ENCODE measurements at places on chromosomes 1 and 21.

DNA sequence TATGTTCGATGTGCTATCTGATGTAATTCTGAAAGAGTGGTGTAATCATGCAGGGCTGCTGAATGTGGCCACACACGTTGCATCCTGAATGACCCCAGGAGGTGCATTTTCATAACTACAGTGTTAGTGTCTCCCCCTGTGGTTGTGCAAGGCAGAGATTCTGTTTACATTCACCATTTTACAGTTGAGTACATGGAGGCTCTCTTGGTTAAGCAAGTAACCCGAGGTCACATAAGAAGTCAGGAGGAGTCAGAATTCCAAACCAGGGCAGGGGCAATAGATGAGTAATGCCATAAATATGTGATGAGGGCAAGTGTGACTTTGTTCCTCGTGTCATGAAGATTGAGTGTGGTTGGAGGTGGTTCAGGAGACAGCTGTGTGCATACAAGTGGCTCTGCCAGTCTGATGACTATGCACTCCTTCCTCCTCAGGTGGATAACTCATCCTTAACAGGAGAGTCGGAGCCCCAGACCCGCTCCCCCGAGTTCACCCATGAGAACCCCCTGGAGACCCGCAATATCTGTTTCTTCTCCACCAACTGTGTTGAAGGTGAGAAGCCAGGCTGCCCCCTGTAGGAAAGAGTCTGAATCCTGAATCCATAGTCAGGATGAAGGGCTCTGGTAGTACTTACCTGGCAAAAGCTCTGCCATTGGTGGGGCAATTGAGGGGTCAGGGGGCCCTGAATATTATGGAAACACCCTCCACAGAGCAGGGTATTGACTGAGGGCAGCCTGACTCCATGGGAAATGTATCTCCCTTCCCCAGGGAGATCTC is 9.3 kb downstream of the ATP1A2 start:
- DNase-seq: no peak

DNA sequence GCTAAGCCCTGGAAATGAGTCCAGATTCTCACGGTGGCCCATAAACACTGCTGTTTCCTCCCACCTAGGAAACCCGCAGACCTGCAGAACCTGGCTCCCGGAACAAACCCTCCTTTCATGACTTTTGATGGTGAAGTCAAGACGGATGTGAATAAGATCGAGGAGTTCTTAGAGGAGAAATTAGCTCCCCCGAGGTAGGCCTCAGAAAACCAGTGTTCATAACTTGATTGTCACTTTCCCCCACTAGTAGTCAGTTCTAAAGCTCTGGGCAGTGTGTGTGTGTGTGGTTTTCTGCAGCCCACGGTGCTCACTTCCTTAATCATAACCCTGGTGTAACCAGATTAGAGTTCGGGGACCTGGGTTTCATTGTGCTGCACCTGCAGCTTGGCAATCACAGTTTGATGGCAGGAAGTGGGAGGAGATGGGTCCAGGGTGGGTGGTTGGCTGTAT is 39.1 kb downstream of the CLIC6 start:
- DNase-seq: no peak

- DNase-seq: no peak
These were observed 157.0 kb downstream of the RYR2 start for GRCh38 chr1:237199026-237199425.

GRCh38 chr1:73820843-73821242 is 377.1 kb downstream of the LRRIQ3 start:
- DNase-seq: no peak

DNA sequence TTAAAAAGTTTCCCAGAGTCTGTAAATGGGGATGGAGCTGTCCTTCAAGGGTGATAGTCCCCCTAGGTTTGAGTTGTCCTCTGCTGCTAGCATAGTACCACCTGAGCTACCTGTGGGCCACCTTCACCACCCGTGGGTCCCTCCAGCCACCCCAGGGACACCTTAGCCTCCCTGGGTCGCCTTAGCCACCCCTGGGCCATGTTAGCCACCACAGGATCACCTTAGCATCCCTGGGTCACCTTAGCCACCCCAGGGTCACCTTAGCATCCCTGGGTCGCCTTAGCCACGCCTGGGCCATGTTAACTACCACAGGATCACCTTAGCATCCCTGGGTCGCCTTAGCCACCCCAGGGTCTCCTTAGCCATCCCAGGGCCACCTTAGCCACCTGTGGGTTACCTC is 67.1 kb downstream of the ADARB1 start:
- no peak for DNase-seq

GRCh38 chr1:198165927-198166647 is 9.3 kb downstream of the NEK7 start:
- DNase-seq: no peak

DNA sequence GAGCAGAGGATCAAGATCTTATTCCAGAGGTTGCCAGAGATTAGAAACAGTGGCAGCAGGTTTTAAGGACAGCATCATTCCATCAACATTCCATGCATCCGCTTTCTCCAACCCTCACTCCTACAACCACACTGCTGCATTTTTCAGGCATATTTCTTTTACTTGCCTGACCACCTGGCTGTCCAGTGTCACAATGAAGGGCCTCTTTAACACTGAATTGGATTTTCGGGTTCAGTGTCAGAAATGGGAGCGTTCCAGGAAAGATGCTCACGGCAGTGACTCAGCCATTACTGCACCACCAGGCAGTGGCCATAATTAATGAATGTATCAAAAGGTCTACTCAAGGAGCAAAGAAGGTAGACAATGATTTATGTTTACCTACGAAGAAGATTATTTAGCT is 200.4 kb upstream of the ESRRG start:
- no peak for DNase-seq

GRCh38 chr1:26814893-26815292 is 11.6 kb upstream of the ZDHHC18 start:
- DNase-seq: no peak
